Ovary (tissue), 10 donors: ENCODE measurements at places on chromosomes 11 and 22. TPM values are rescaled to one million over a fixed set of nuclear protein-coding genes. Genes with fewer than 3 reads are reported as not detected.
A peak's percentile ranks its signal among the peaks of the same experiment; 100 is the strongest.

SLC1A2 gene
- polyA plus RNA-seq = 0.15 TPM

DNA sequence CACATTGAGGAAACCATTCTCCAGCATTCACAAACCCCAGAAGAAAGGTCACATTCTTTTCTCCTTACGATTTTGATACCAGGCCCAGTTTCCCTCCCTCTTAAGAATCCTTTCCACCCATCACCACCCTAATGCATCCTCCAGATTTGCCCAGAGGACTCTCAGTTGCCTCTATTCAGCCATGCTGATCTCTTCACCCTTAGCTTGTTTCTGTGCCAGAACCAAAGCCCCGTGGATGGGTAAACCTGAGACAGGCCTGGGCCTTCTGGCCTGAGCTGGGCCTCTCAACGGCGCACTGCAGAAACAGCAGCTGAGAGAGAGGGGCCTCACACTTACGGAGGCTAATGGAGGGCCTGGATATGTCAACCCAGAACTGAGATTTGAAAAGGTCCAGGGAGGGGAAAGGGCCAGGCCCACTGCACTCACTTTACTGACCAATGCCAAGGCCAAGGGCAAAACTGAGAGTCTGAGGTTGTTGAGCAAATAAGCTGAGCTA, 32.2 kb upstream of the OAF start:
- H3K36me3 ChIP-seq = no peaks in the 10 kb centered on the region
- H3K4me1 ChIP-seq = peaks cover 8% of the 10 kb centered on the region
- DNase-seq = no peak
- H3K27me3 ChIP-seq = no peaks in the 10 kb centered on the region
- no peak overlapping the region for H3K27ac ChIP-seq

- peak overlapping the region; percentile 96 for H3K27ac ChIP-seq
- no peaks in the 10 kb centered on the region for H3K27me3 ChIP-seq
- no peak for DNase-seq
- peak overlapping the region; percentile 61 for H3K4me3 ChIP-seq
- H3K36me3 ChIP-seq = no peaks in the 10 kb centered on the region
Observed at GRCh38 chr11:112226831-112227401, 688 bp downstream of the PTS start.

IL10RA gene
- polyA plus RNA-seq = 2.6 TPM

- no peaks in the 10 kb centered on the region for H3K36me3 ChIP-seq
- no peak for DNase-seq
- H3K27ac ChIP-seq = no peak overlapping the region
- H3K4me1 ChIP-seq = peaks cover 4% of the 10 kb centered on the region
- H3K27me3 ChIP-seq = no peaks in the 10 kb centered on the region
Observed at GRCh38 chr11:17510507-17511206, 33.6 kb downstream of the USH1C start.

MS4A14 gene
- 2.1 TPM for polyA plus RNA-seq

DNAJB7 gene
- polyA plus RNA-seq = not detected

DNA sequence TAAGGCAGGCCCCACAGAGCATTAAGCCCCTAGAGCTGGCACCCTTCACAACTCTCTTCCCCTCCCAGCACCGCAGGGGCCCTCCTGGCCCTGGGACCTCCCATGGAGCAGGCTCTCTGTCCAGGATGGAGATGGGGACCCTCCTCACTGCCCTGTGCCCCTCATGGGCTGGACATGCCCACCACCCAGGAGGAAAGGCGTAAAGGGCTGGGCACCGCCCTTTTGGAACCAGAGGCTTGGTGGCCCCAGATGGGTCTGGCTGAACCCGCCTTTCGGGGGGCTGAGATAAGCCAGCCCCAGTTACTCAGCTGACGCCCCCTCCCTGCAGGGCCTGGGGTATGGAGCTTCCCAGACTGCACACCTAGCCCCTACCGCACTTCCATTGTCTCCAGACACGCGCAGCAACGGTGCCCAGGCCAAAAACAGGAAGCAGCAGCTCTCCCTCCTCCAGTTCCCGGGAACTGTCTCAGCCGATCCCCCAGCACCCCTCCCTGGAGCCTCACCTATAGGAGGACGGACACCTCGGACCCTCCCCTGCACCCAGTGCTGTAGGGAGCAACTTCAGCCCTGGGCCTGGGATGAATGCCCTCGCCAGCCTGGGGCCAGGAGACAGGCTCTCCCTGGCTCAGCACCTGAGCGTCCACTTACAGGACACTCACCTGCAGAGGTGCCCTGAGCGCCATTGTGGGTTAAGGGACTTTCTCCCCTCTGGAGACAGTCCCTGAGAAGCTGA, 1.6 kb upstream of the SUSD2 start:
- H3K4me1 ChIP-seq = peaks cover 2% of the 10 kb centered on the region
- H3K36me3 ChIP-seq = no peaks in the 10 kb centered on the region
- H3K27ac ChIP-seq = no peak overlapping the region
- H3K4me3 ChIP-seq = no peak overlapping the region

SCN2B gene
- 2.1 TPM for polyA plus RNA-seq
